ENCODE measurements at places on chromosomes 5 and 9.

DNA sequence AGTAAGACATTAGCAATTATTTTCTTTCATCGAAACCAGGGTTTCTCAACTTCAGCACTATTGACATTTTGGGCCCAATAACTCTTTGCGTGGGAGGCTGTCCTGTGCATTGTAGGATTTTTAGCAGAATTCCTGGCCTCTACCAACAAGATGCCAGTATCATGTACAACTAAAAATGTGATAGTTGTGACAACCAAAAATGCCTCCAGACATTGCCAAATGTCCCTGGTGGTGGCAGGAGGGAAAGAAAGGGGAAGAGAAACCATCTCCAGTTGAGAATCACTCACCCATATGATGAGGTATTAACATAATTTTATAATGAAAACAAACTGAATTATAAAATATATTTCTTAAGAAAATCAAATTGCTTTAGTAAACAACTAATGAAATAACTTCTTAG is 406.1 kb downstream of the RAB3C start:
- DNase-seq = no peak

GRCh38 chr5:103119070-103119764 is 721 bp downstream of the GIN1 start:
- peak; percentile 26 for DNase-seq

GRCh38 chr9:119677811-119678505 is 308.7 kb upstream of the BRINP1 start:
- DNase-seq = no peak

DNA sequence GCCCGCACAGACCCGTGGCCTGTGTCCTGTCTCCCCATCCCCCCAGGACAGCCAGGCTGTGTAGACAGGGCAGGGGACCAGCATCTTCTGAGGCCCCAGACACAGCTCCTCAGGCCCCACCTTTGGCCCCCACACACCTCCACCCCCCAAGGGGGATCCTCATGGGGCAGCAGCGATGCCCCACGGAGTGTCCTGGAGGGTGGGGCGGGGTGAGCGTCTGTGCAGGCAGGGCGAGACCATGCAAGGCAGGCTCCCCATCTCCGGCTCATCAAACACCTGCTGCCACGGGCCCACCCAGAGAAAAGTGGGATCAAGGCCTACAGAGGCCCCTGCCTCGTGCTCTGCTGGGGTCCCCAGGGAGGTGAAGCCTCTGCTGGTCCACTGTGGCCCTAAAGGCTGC is 118.7 kb upstream of the FOXD4L5 start:
- no peak for DNase-seq

GRCh38 chr5:32170303-32171151 is 3.6 kb downstream of the GOLPH3 start:
- no peak for DNase-seq

DNA sequence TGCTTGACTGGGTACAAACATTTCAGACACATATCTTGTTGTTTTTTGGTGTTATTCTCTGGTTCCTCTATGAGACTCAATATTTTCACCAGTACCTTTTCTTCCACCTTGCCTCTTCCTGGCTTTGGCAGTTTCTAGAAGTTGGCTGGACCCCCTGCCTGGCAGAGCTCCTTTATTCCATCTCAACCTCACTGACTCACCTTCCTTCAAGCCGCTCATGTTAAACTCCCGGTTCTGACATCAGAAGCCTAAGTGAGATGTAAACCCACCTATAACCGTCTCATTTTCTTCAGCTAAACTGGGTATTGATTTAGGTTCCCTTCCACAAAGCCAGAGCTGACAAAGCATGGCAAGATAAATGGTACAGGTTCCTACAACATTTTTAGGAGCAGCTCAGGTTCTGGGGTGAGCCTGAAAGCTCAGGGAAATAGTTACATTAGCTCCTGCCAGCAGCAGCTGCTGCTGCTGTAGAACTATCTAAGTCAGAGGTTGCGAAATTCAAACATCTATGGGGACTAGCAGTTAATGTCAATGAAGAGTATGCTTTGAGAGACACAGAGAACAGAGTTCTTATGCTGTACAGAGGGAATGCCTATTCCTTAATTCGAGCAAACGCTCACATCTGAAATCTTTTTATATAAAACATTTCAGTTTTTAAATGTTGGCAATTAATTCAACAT is 197.1 kb upstream of the NR3C1 start:
- DNase-seq = no peak

- DNase-seq = no peak
These were observed 320.7 kb downstream of the ASTN2 start for GRCh38 chr9:117093891-117094844.

DNA sequence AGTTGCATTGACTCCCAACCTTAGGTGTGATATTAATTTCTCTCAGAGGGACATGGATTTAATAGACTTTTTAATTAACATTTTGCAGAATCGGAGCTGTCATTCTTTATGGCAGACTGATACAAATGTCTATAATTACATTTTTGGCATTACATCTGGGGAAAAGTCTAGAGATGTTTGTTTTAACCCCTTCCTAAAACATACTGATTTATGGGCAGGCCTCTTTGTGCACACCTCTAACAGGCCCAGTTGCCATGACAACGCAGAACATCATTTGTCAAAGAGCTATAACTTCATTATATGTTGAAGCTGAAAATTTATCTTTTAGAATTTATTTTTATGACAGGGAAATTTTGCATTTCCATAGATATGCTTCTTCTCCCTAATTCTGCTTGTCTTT is 158.5 kb downstream of the NTRK2 start:
- no peak for DNase-seq

DNA sequence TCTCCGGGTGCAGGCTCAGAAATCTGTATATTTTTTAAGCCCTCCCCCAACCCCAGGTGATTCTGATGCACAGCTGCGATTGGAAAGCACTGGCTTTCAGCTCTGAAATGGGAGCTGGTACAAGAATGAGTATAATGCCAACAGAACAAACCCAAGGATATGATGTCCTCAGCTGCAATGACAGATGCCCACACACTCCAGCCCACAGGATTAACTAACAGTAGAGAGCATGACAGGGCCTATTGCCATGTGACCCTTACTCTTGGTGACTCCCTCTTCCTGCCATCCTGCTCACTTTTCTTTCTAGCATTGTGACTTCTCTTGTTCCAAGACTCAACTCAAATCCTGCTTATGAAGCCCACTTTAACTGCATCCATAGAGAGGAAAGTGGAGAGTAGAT is 174.5 kb downstream of the FGF18 start:
- DNase-seq = no peak

DNA sequence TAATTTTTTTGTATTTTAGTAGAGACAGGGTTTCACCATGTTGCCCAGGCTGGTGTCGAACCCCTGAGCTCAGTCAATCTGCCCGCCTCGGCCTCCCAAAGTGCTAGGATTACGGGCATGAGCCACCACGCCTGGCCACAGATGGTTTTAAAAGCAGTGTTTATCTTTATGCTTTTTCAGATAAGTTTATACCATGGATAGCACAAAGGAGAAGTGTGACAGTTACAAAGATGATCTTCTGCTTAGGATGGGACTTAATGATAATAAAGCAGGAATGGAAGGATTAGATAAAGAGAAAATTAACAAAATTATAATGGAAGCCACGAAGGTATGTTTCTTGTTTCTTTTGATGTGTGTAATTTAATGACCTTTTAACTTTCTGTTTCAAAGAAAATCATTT is 35.1 kb downstream of the POLK start:
- DNase-seq = no peak

DNA sequence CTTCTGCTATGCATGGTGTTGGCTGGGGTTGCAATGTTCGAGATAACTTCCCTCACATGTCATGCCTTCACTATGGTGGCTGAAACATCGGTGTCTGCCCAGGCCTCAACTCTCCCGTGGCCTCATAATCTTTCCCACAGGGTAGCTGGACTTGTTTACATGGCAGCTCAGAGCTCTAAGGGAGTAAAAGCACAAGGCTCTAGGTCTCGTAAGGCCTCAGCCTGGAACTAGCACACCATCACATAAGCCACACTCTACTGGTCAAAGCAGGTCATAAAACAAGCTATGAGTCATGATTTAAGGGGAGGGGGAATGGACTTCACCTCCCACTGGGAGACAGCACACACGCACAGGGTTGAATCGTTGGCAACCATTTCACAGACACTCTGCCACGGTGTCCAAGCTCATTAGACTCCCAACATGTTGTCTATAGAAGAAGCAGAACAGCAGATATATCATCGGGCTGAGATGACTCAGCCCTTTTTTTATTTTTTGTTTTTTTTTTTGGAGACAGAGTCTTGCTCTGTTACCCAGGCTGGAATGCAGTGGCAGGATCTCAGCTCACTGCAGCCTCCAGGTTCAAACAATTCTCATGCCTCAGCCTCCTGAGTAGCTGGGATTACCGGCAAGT is 66.8 kb upstream of the IL17B start:
- no peak for DNase-seq

- DNase-seq = no peak
These were observed 7.3 kb downstream of the PRR7 start for GRCh38 chr5:177453852-177454396.

GRCh38 chr5:96626956-96627355 is 35.2 kb upstream of the CAST start:
- no peak for DNase-seq

DNA sequence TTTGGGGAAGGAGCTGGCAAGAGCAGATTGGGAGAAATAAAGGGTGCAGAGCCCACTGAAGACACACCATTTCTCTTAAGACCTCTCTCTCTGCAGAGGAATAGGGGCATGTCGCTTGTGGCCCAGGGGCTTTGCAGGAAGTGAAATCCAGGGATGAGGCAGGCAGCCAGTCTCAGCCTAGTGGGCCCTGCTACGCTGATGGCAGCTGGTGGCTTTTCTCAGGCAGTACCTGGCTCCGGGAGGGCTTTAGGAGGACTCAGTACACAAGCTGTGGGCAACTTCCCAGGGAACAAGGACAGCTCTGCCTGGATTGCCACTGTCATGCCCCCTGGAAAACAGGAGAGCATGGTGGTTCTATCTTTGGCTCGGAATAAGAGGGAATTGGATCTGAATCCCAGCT is 76.2 kb upstream of the NEURL1B start:
- DNase-seq = no peak

DNA sequence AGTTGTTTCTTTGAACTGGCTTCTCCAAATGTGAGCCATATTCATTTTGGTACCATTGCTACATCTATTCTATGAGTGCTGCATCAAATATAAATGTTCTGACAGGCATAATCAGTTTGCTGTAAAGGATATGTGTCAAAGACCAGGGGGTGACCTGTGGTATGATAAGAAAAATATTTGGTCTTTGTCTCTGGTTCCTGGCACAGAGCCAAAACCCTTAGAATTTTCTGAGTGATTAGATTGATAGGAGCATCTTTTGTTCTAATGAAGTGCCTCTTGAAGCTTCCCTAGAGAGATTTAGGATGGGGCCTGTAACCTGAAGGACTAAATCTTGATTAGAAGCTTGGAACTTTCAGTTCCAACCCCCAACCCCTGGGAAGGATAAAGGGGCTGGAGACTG is 256.3 kb downstream of the NNT start:
- no peak for DNase-seq

DNA sequence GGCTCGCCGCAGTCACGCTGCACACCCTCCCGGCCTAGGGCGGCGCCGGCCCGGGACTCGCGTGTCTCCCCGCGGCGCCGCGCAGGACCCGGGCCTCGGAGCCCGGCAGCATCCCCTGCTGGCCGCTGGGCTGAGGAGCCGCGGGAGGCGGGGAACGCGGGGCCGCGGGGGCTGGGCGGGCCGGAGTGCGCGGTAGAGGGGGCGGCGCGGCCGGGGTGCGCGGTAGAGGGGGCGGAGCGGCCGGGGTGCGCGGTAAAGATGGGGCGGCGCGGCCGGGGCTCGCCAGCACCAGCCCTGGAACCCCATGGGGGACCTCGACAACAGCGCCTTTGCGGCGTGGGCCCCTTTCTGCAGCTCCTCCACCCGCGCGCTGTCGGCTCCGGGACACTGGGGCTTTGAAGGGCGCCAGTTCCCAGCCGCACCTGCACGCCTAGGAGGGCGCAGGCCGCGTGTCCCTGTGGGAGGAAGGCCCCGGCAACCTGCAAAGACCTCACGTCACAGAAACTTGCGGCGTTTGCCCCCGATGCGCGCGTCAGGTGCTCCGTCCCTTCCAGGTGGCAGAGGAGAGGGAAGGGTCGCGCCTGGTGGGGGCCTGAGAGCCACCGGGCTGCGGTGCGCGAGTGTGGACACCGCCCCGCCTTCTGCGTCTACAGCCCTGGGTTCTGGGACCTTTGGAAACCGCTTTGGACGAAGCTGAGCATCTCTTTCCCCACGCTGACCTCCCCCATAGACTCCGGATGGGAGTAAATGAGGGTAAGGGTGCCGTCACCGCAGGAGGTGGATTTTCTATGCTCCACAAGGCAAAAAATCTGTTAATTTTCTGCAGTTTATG is 49.6 kb downstream of the NSUN2 start:
- DNase-seq = no peak

GRCh38 chr9:124054582-124055227 is 43.1 kb downstream of the LHX2 start:
- no peak for DNase-seq

- DNase-seq = no peak
These were observed 8.4 kb downstream of the SARDH start for GRCh38 chr9:133729617-133730281.

DNA sequence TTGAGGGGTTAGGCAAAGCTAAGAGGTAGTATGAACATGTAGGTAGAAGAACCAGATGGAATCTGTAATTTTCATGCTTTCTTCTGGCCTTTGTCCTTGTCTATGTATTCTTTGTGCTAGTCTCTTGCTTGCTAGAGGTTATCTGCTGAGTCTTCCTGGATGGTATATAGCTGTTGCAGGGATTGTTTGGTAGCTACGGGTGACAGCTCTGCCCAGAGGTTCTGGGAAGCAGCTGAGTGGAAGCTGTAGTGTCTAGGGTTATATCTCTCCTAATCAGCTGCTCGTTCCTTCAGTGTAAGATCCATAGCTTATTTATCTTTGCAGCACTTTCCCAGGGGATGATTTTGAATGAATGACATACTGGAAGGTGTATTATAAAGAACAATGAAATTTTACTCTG is 100.3 kb downstream of the ATG10 start:
- DNase-seq = no peak

- no peak for DNase-seq
These were observed 115.7 kb upstream of the MPDZ start for GRCh38 chr9:13395156-13395555.

GRCh38 chr5:175059687-175060211 is 335.4 kb downstream of the MSX2 start:
- DNase-seq = no peak

DNA sequence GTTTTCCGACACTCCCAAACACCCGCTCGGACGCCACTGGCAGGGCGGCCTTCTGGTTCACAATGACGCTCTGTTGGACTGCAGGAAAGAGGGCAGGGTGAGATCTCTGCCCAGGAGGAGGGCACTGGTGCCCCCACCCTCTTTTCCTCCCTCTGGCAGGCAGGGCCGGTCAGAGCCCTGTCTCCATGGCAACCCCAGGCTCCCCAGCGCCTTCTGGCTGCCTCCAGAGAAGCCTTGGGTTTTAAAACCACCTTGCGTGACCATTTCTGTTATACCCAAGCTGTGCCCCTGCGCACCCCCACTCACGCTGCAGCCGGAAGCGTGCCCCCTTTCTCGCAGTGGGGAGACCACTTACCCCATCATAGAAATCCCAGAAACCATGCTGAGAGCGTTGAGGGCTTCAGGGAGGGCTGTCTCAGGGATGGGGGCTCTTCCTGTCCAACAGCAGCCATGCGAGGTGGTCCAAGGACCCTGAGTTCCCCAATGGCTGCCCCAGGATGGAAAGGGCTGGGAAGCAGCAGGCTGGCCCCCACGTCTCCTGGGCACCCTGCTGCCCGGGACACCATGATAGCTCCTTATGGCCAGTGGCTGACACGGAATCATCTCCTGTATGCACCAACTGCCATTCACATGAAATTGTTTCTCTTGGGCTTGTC is 7.3 kb downstream of the C9orf50 start:
- no peak for DNase-seq

- DNase-seq = no peak
These were observed 15.0 kb downstream of the RFX3 start for GRCh38 chr9:3510796-3511195.
